ENCODE measurements at places on chromosomes 12 and 14.

DNA sequence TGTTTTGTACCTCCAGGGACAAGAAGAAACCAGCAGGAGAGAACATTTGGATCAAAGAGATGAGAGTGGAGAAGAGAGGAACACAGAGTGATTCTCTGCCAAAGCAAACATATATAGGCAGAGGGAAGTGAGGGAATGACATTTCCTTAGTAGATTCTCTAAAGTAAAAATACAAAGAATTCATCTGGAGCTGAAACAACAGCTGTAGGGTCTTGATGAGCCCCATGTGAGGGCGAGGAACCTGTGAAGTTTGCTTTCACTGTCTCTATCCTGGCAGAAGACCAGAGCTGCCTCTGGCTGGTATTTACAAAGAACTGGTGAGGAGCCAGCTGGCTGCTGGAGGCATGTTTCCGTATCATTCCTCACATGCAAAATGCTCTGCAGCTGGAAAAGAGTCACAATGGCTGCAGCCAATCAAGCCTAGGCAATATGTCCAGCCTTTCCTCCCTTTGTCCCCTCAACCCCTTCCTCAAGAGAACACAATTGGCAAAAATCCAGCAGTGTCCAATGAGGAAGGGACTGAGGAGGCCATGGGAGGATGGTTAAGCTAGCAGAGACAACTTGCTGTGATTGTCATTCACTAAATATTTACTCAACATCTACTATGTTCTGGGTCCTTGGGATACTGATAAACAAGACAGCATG lies 122.5 kb downstream of the PHLDA1 start:
- DNase-seq: peak; percentile 52

DNA sequence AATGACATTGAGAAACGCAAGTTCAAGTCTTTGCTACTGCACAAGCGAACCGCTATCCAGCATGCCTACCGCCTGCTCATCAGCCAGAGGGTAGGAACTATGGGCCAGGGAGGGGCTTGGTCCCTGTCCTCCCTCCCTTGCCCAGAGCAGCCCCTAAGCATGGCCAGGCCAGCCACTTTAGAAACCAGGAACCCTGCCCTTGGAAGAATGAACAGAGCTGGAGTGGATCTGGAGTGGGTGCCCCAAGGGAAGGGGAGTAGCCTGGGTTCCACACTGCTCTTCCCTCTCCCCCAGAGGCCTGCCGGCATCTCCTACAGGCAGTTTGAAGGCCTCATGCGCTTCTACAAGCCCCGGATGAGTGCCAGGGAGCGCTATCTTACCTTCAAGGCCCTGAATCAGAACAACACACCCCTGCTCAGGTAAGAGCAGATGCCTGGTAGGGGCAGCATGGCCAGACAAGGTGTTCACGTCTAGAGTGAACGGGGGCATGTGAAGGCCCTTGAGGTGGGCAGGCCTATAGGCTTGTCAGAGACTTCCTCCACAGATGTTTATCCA lies 55.8 kb downstream of the TPCN1 start:
- no peak for DNase-seq

GRCh38 chr12:104680070-104680469 lies 223.3 kb downstream of the CHST11 start:
- no peak for DNase-seq

DNA sequence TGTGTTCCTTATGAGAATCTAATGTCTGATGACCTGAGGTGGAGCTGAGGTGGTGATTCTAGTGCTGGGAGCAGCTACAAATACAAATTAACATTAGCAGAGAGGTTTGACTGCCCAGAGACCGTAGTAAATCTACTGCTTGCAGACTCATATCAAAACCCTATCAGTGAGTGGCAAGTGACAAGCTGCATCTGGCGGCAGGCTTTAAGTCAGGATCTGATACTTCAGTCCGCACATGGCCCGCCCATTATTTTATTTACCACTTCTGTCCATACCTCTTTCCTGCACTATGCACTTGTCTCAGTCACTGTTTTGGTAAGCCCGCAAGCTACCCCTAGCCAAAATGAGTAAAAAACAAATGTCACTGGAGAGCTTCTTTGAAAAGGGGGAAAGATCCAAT lies 11.4 kb downstream of the CEP128 start:
- no peak for DNase-seq

DNA sequence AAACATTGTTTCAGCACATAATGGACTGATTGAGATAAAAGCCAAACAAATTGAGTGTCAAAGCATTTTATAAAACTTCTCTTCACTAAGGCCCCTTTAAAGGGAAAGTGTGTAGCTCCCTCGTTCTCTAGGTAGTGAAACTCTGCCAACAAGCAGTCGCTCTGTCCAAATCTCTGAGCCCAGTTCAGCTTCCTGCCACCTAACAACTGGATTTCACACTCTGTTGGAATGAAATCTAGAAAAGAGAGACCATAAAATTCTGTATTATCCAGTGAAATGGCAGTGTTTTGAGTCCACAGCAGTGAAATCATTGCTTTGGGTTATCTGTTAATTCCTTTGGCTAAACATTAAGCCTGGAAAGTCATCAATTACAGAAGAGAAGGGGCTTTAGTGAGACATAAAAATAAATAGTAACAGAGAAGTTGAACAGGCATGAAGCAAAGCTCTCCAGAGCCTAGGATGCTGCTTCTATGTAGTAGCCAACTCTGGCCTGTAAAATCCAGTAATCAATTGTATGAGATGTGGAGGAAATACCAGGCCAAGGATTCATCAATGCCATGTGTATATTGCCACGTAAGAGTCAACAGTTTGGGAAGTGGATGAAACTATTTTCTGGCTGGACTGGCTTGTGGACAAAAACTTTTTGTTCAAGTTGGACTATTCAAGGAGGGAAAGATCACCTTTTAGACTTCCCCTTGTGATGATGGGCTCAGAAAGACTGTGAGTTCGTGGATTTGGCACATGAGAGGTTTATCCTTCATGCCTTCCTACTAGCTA lies 122.5 kb downstream of the WIF1 start:
- DNase-seq: no peak

Data from left colon (tissue), 2 donors.